ENCODE measurements at places on chromosomes 12 and 14.

DNA sequence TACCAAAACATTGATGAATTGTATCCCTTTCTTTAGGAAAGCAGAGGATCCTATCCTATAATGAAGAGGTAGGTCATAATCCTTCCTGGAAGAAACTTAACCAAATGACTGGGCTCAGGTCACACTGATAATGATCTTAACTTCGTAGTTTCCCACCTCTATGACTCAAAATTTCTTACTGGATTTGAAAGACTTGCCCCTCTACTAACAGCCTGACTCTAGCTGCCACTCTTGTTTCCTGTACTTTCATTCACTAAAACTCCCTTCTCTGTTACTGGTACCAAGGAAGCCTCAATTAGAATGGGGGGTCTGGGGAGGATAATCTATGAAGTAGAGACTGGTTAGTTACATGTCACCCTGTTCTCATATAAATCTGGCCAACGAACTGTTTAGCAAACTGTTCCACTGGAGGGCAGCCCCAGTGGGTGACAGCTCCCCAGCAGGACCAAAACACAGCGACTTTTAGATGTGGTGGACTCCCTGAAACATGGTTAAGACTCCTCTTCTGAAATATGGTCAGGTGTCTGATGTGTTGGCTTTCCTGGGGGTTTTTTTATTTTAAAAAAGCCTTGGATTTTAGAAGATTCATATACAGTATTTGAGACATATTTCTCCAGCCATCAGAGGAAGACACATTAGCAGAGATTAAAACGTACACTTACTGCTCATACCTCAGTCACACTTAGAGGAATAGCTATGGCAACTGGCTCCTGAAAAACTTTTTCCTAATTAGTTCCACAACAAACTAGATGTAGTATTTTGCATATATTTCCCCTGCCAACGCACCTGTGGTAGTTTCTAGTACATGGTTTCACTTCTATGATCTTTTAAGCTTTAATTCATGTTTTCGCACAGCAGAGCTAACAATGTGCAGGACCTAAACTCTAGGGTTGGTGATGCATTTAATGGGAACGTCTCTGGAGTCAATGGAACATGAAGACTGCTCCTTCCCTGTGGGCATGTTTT, 72.3 kb downstream of the ACADS start:
- no peak for DNase-seq

DNA sequence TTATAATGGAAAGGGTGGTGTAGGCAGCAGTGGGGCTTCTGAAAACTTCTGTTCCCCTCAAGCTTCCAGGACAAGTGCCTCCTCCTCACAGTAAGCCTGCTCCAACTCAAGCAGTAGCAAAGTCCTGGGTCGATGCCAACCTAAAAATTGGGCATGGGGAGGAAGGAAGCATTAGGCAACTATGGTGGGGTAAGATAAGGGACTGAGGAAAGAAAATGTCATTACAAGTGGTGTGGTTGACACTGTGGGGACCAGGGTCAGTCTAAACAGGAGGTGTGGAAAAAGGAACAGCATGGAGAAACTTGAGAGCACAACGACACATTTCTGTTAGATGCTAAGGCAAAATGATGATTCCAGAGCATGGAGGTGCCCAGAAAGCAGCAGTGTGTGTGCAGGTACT, 34.9 kb downstream of the WIF1 start:
- no peak for DNase-seq

GRCh38 chr14:90159146-90159545, 97.2 kb upstream of the PSMC1 start:
- DNase-seq, result no peak

DNA sequence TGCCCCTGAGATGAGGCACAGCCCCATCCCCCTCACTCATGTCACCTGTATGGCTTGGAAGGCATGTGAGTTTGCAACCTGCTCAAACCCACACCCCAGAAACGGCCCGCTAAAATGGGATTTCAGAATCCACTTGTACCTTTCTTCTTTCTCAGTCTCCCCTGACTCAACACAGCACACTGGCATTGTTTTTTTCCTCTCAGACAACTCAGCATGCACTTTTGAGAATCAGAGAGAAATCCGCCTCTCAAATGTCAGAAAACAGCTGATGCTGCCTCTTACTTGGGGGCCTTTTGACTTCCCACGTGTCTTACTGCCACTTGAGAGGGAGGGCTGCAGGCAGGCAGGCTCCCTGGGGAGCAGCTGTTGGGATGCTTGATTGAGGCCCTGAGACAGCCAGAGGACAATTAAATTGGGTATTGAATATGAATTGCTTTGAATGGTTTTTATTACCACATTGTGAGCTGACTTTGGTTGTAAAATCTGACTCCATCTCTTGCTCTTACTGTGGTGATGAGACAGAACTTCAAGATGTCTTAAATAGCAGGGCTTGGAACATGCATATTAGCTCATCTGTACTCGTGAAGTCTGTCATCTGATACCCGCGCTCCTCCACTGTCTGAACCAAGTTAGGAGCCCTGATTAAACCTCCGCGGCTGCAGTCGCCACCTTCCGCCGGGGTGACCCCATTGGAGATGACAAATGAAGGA, 96.6 kb downstream of the APAF1 start:
- DNase-seq, result no peak

DNA sequence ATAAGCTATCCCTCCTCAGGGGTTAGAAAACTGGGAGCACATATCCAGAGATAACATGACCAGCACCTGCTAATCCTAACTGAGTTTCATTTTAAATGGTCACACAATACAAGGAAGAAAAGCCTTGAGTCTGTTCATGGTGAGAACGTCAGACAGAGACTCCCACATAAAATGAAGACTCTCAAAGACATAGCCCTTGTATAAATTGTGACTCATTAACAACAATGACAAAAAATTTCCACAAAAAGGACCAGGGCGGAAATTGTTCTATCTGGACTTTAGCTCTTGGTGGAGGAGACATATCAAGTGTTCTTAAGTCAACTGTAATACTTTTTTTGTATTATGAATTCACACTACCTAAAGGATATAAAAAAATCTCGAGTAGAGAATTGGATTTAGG, 313.7 kb upstream of the DCN start:
- no peak for DNase-seq

GRCh38 chr12:106645074-106645421, 62.2 kb downstream of the RFX4 start:
- no peak for DNase-seq

All from suppressor macrophage treated with lipopolysaccharide for 4 hours (primary cell).